ENCODE measurements at places on chromosomes 4 and X.

- DNase-seq: no peak
Observed at GRCh38 chr4:76292730-76293129, 13.8 kb upstream of the STBD1 start.

DNA sequence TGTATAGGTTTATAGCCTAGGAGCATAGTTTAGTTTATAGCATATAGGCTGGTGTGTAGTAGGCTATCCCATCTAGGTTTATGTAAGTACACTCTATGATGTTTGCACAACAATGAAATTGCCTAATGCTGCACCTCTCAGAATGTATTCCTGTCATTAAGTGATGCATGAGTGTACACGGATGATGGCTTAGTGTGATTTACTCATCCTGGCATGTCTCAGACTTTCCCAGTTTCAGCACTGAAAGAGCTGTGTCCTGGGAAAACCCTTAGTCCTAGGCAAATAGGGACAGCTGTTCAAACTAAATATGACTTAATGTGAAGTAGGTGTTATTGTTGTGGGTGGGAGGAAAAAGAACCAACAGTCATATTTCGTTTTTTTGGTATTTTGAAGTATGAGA lies 264.9 kb upstream of the MAGEB18 start:
- DNase-seq: no peak

- no peak for DNase-seq
Observed at GRCh38 chr4:54637325-54637724, 20.4 kb upstream of the KIT start.

DNA sequence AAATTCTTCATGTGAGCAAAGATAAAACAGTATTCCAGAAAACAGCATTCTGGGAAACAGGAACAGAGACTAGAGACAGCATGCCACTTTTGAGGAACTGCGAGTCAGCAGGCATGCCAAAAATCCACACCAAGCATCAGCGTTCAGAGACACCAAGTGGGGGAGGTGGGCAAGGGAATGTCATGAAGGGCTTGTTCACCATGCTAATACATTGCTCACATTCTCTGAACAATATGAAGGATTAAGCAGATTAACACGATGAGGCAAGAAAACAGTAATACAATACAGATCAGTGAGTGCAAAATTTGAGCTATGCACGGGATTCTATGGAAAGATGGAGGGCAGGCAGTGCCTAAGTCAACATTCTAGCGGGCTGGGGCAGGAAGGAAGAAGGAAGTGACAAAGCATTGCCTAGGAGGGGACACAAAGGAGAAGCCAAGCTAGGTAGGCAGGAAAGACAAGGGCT lies 278.3 kb downstream of the FBXW7 start:
- DNase-seq: no peak

- DNase-seq: no peak
Observed at GRCh38 chr4:15811703-15812337, 33.7 kb downstream of the CD38 start.

Measured in stimulated activated CD4-positive, alpha-beta T cell treated with anti-CD3 and anti-CD28 coated beads, Interleukin-4, amount 100 ng/mL, for 4 hours (primary cell).